NB4 (cell line): ENCODE measurements at places on chromosomes 3 and 15.

DNA sequence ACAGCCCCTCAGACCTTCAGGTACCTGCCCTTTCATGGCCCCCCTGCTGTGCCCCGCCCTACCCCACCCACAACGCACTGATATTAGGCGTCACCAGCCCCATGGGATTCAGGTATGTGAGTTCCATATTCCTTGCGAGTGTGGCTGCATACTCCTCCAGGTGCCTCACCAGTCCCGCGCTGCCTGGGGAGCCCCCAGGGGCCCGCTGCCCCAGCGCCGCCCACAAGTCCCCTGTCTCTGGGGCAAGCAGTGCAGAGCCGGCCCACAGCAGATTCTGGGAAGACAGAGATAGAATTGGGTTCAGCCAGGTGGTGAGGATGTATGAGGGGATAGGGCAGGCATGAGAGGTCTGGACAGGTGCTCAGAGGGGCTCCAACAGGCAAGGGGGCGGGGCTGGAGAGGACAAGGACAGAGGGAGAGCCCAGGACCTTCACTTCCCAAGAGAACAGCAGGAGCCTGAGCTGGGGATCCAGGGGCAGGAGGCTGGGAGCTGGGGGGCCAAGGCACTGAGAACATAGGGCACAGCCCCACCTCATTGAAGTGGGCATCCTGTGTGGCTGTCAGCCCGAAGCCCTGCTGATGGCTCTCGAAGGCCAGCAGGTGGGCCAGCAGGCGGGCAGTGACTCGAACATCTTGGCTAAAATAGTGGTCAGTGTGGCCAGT, 13.1 kb upstream of the SLC26A6 start:
- DNase-seq, result no peak

DNA sequence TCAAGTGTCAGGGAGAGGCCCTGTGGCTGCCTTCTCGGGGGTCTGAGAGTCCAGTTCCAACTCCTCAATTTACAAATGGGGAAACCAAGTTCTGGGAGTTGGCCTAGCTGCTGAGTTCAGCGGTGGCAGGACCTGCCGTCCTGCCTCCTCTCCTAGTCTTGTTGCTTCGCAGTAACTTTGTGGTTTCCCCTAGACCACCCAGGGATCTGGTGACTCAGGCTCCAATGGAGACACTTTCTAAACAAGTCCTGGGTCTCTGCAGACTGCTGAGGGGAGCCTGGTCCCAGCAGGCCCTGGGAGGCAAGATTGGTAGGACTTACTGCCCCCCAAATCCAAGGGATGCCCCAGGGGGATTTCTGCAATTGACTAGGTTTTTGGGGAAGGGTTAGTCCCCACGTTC, 83.6 kb downstream of the SMAD6 start:
- DNase-seq, result peak; percentile 59

- no peak for DNase-seq
Measured at GRCh38 chr3:62149962-62150361, 223.4 kb downstream of the FEZF2 start.

- DNase-seq, result peak; percentile 89
Measured at GRCh38 chr3:49802719-49803464, at the start of gene INKA1. TSS of gene INKA1 (plus strand) at chr3:49803261. CDS start at chr3:49803393, 132 bp downstream.

DNA sequence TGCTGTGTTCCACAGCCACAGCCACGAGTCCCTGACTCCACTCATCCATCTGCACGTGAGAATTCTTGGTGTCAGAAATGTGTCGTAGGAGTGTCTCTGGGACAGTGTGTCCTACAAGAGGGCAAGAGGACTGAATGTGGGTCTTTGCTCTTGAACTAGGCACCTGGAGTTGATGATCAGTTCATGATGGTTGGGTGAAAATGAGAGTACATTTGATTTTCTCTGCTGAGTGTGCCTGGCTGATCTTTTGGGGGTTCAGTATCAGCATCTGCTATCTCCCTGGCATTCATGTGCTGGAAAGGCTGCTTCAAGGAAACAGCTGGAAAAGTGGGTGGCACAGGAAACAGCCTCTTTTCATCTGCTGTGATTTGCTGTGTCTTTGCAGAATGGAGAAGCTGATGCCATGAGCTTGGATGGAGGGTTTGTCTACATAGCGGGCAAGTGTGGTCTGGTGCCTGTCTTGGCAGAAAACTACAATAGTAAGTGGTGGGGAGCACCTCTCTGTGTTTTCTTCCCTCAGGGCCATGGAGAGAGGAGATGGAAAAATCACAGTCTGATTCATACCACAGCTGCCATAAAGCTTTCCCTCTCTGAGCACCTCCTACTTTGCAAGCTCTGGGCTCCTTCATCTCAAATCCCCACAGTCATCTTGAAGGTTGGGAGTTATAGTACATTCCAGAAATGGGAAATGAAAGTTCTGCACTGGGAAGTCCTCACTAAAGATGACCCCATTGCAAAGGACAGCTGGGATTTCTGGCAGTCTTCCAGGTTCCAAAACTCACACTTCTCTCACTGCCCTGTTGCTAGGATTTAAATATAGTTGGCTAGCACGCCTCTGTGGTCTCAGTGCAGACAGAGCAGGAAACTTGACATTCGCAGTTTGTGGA, 17.8 kb downstream of the TF start:
- no peak for DNase-seq
